ENCODE measurements at places on chromosomes 1 and 21. TPM values are rescaled to one million over a fixed set of nuclear protein-coding genes. Genes with fewer than 3 reads are reported as not detected.
A peak's percentile ranks its signal among the peaks of the same experiment; 100 is the strongest.

The SPRR3 gene
- total RNA-seq, result not detected

DNA sequence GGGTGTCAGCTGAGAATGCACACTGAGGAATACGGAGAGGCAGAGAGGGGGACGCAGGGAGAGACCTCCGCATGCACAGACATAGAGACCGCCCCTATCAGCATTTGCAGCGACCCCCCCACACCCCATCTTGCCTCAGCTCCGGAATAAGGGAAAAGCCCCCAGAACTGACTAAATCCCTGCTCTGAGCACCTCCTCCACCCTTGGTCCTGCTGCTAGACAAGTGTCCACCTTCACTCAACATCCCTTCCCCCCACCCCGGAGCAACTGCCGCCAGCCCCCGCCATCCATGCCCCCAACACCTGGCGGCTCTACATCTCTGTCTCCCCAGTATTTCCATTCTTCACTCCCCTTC is 769 bp downstream of the SV2A start:
- peaks cover 25% of the 10 kb centered on the region for H3K4me1 ChIP-seq
- no peaks in the 10 kb centered on the region for H3K27me3 ChIP-seq
- DNase-seq, result no peak
- H3K27ac ChIP-seq, result peak overlapping the region; percentile 29
- peak overlapping the region; percentile 52 for H3K4me3 ChIP-seq

GRCh38 chr1:229223498-229223897 is 47.4 kb upstream of the RAB4A start:
- H3K27ac ChIP-seq, result no peak overlapping the region
- no peak overlapping the region for H3K4me3 ChIP-seq
- no peaks in the 10 kb centered on the region for H3K27me3 ChIP-seq
- H3K36me3 ChIP-seq, result no peaks in the 10 kb centered on the region
- DNase-seq, result no peak

DNA sequence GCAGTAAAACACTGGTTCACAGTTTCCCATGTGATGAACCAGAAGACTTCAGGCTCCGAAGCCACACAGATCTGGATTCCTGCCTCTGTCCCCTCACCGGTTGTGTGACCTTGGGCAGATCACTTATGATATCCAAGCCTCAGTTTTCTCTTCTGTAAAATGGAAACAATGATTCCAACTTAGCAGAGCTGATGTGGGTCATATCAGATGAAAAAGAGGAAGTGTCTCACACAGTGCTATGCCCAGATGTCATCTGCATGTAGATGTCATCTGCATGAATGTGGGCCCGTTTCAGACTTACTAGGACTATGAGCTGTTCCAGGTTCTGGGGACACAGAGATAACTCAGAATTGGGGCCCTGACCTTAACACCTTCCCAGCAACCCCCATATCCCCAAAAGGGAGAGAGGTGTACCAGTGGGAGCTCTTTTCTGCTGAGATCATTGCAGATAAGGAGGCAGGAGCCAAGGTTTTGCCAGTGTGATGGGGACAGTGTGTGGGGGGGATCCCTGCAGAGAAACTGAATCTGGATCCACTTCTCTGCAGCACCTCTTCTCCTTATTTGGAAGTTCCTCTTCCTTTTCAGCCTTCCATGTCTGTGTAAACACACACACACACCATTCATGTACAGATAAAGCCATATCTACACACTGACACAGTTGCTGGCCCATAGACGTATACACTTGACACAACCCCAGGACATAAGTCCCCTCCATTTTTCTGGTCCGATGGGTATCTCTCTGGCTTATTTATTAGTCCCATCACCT is 5.0 kb upstream of the ADGRB2 start:
- H3K4me1 ChIP-seq, result peaks cover 39% of the 10 kb centered on the region
- H3K4me3 ChIP-seq, result no peak overlapping the region
- H3K36me3 ChIP-seq, result no peaks in the 10 kb centered on the region
- no peak for DNase-seq
- H3K27me3 ChIP-seq, result peaks cover 4% of the 10 kb centered on the region

DNA sequence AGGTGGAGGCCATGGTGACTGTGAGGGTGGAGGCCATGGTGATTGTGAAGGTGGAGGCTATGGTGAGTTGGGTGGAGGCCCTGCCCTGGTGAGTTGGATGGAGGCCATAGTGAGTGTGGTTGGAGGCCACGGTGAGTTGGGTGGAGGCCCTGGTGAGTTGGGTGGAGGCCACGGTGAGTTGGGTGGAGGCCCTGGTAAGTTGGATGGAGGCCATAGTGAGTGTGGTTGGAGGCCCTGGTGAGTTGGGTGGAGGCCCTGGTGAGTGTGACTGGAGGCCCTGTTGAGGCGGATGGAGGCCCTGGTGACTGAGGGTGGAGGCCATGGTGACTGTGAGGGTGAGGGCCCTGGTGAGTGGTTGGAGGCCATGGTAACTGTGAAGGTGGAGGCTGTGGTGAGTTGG is 124.9 kb upstream of the VAMP3 start:
- no peak overlapping the region for H3K4me3 ChIP-seq
- no peak overlapping the region for H3K27ac ChIP-seq
- no peak for DNase-seq
- H3K27me3 ChIP-seq, result no peaks in the 10 kb centered on the region

Data from CD4-positive, alpha-beta memory T cell (primary cell).